ENCODE measurements at places on chromosomes 4 and X. TPM values are rescaled to one million over a fixed set of nuclear protein-coding genes. Genes with fewer than 3 reads are reported as not detected.

The IL13RA2 gene
- total RNA-seq = not detected

The TCEAL2 gene
- total RNA-seq = 1.1 TPM

The CSN1S1 gene
- total RNA-seq = not detected

The RBM46 gene
- not detected for total RNA-seq

The DMRTC1B gene
- total RNA-seq = not detected

The NOX1 gene
- not detected for total RNA-seq

The SLC38A5 gene
- total RNA-seq = 17.3 TPM

The SEC24D gene
- total RNA-seq = 16.4 TPM

The TMEM156 gene
- total RNA-seq = 8.6 TPM

The GLRA2 gene
- not detected for total RNA-seq

The CT83 gene
- total RNA-seq = not detected

The HNRNPH2 gene
- 41.5 TPM for total RNA-seq

The CCSER1 gene
- 1.9 TPM for total RNA-seq

The SATL1 gene
- not detected for total RNA-seq

The ZCCHC12 gene
- not detected for total RNA-seq

The RHOXF2B gene
- total RNA-seq = not detected

GRCh38 chr4:158211222-158211621 lies 936 bp downstream of the TMEM144 start:
- no peak for DNase-seq

GRCh38 chrX:50988649-50989048 lies 78.1 kb downstream of the BMP15 start:
- no peak for DNase-seq

GRCh38 chrX:132044953-132045352 lies 21.9 kb downstream of the STK26 start:
- no peak for DNase-seq

GRCh38 chr4:143397335-143397734 lies 60.7 kb downstream of the GAB1 start:
- no peak for DNase-seq

DNA sequence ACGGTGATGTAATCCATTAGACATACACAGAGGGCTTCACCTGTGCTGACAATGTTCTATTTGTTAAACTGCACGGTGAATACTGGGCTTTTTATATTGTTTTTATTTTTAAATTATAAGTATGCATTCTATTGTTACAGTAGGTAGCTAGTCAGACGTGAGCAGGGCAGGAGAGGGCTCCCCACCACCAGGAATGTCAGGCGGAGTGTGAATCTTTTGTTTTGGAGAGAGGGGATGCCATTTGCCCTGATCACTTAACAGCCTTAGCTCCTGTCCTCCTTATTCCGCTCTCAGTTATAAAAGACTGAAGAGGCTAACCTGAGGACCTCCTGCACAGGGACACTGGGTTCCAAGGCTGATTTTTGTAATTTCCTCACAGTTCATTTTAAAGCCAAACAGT lies 151.6 kb upstream of the TAPT1 start:
- no peak for DNase-seq

DNA sequence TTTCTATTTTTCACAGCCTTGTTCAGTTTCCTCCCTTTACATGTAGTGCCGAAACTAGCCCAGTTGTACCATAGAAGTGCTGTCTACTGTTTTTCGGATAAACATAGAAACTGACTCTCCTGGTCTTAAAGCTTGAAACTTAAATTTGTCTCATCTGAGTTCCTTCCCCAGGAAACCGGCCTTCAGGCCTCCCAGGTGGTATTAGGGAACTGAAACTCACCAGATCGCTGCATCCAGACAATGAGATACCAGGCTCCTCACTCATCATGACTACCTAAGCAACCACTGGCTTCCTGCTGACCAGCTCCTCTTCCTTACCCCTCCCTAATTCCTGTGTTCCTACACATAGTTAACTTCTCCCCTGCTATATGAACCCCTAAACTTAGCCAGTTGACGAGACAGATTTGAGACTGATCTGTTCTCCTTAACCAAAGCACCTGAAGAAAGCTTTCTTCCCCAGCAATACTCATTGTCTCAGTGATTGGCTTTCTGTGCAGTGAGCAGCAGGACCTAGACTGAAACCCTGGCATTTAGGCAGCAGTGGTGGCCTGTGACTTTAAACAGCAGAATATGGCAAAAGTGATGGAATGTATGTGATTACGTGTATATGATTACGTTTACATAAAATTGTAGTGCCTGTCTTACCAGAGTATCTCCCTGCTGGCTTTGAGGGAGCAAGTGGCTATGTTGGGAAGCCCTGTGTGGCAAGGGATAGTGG lies 959.1 kb upstream of the LCORL start:
- DNase-seq = no peak

DNA sequence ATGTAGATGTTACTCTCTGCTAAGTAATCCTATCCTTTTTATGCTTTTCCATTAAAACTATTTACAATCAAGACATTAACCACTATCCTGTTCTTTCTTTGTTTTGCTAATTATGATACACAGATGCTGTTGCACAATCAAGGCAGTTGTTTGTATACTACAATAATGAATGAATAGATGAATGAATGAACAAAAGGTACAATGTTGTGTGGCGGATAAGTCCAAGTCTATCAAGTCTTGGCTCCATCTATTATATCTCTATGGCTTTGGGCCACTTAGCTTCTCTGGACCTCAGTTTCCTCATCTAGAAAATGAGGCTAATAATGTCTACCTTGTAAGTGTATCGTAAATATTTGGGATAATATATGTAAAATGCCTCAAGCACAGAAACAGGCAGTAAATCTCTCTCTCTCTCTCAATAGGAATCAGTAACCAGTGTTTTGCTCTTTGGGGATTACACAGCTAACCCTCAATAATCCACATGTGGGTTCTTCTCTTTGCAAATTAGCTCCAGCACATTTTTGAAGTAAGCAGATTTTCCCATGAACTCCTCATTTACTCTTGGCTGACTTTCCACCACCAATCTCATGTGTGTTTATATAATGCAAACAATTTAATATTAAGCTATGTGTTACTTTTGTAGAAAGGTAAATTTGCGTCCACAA lies 27.8 kb upstream of the TSPAN5 start:
- DNase-seq = no peak

GRCh38 chr4:112403101-112403945 lies 106.2 kb downstream of the ALPK1 start:
- DNase-seq = no peak

DNA sequence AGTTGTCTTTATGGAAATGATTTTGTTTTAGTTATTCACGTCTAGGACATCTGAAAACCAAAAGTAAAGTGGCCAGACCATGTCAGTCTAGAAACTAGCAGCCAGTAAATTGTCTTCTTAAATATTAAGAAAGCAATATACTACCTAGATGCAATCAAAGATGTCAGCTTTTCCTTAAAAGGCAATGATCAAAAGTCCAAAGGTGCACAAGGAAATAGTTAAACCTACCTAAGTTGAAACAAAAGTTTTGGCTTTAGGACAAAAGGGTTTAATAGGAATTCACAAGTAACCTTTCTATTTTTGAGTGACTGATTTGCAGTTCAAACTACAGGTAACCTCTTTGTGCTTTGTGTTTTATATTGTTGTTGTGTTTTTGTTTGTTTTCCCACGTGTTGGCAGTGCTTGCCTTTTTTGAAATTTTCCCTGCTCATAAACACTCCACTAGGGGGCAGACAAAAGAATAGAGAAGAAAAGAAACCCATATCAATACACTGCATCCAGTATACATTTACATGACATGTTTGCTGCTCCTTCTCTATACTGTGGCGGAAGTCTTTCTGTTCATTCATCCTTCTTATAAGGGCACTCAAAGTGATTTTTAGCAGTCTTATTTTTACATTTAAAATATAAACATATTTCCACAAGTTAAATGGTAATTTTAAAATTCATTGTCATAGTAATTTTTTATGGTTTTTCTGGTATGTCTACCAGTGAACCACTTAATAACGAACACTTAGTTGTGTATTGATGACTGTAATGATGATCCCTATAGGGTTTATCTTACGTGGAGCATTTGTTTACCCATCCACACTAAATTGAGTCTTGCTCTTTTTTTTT lies 62.7 kb downstream of the GAB1 start:
- DNase-seq = no peak

DNA sequence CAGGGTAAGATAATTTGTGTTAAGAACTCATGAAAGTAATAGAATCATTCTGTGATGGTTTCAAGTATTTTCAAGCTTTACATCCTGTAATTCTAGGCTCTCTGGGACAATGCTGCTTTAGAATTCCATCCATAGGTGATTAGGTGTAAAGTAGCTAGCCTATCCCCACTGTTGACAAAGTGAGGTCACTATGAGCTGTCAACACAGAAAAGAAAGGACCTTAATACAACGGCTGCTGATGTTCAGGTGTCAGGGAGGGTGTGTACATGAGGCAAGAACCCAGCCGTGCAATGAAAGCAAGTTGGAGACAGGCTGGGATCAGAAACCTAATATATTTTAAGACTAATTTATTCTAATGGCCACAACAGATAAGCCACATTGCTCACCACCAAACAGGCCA lies 36.8 kb upstream of the SH3RF1 start:
- no peak for DNase-seq

DNA sequence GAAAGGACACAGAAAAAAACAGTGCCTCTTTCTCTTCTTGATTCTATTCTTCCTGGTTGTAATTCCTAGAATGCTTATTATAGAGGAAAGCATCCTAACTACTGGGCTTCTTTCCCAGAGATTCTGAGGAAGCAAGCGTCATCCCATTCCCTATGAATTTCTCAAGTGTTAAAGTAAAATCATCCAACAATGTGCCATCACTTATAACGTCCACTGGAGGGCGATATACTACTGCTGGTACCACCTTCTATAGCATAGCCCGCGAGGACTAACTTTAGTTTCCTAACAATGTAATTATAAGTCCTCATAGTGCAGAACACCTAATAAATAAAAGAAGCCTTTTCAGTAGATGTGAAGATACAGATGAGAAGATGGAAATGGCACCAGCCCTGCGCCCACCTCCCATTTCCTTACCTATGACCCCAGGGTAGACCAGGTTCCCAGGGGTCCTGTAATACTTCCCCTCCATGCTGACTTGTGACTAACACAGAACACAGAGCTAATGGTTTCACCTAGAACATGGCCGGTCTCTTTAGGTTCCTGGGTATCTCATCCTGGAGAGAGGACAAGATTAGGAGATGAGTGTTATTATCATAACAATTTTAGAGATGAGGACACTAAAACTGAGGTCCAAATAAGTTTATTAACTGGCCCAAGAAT lies 4.2 kb downstream of the CENPVL3 start:
- DNase-seq = peak; percentile 18

DNA sequence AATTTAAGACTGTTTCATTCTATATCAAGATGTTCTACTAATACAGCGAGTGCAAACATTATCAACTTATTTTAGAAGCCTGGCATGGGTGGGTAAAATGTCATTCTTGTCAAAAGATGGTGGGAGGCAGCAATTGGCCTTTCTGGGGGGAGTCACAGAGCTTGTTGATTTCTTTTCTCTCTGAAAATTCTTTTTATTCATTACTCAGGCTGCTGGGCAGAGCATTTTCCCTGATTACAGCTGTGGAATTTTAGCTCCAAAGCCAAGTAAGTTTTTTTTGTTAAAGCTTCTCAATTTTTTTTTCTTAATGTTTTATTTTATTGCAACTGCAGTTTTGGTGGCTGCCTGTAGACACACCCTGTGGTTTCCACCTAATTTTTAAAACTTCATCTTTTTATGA lies 50.4 kb downstream of the GPC4 start:
- no peak for DNase-seq

- no peak for DNase-seq
Measured at GRCh38 chr4:71300964-71301363, 37.9 kb upstream of the SLC4A4 start.

GRCh38 chrX:37786624-37787422 lies 7.0 kb downstream of the CYBB start:
- no peak for DNase-seq

- DNase-seq = no peak
Measured at GRCh38 chr4:169070071-169070894, 60.2 kb upstream of the CBR4 start.

DNA sequence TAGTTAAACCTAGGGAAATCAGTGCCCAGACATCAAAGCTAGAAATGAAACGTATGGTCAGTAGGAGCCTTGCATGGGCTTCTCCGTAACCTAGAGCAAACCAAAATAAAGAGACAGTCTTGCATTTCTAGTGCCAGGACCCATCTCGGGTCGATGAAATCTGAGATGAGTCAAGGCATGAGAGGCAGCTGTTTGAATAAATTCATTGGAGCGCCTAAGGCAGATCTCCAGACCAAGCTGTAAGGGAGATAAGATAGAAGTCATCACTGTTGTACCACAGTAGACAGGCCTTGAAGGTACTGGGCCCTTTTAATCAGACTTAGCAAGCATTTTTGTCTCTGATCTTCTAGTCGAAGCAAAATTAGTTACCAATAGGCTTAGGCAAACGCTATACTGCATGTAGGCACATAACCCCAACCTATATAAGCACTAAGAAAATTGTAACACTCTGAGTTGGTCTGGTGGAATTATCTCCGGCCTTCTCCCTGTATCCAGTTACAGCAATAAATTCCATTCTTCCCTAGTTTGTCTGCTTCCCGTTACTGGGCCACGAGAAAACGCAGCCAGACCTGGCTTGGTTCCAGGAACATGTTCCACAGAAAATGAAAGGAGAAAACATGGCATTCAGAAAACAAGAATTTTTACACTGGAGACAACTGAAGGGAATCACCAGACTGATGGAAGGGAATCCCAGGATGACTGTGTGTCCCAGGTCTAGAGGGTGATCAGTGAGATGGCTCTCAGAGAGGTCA lies 21.1 kb upstream of the PAPSS1 start:
- no peak for DNase-seq

- DNase-seq = no peak
Measured at GRCh38 chr4:176885224-176885623, 92.5 kb upstream of the VEGFC start.

DNA sequence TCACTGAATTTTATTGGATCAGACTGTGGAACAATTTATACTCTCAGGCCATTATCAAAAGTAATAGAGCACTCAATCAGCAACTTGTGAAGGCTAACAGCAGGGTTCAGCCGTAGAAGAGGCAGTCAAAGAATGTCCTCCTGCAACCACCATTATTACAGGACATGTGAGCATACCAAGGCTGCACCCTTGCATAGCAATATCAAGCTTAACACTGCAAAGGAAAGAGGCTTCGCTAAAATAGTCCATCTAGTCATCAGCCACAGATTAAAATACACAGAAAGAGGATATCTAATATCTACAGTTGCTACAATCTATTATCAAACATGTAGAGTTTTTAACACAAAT lies 42.9 kb upstream of the TMPRSS11B start:
- DNase-seq = no peak

- DNase-seq = no peak
Measured at GRCh38 chrX:39899856-39900776, 197.6 kb downstream of the BCOR start.

DNA sequence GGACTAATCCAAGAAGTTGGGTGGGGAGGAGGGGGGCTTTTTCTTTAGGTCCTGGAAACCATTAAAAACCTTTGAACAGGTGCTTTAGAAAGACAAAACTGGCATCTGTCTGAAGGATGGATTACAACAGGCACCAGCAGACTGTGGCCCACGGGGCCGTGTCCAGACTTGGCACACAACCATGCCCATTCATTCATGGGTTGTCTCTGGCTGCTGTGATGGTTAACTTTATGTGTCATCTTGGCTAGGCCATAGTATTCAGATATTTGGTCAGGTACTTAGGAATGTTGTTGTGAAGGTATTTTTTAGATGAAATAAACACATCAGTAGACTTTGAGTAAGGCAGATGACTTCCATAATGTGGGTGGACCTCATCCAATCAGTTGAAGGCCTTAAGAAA lies 45.5 kb downstream of the TBL1X start:
- DNase-seq = no peak

GRCh38 chr4:173088144-173088543 lies 80.5 kb upstream of the GALNT7 start:
- DNase-seq = no peak

- no peak for DNase-seq
Measured at GRCh38 chr4:80243274-80244018, 23.0 kb upstream of the FGF5 start.

GRCh38 chr4:30262379-30262778 lies 457.8 kb upstream of the PCDH7 start:
- no peak for DNase-seq

All from naive thymus-derived CD4-positive, alpha-beta T cell (primary cell).